ENCODE measurements at places on chromosomes 2 and 18. TPM values are rescaled to one million over a fixed set of nuclear protein-coding genes. Genes with fewer than 3 reads are reported as not detected.

The GPR45 gene
- not detected for polyA plus RNA-seq

GRCh38 chr18:45652303-45653080 lies 37.2 kb downstream of the SLC14A2 start:
- no peak for DNase-seq

GRCh38 chr2:60595953-60596352 lies 42.5 kb upstream of the BCL11A start:
- no peak for DNase-seq

DNA sequence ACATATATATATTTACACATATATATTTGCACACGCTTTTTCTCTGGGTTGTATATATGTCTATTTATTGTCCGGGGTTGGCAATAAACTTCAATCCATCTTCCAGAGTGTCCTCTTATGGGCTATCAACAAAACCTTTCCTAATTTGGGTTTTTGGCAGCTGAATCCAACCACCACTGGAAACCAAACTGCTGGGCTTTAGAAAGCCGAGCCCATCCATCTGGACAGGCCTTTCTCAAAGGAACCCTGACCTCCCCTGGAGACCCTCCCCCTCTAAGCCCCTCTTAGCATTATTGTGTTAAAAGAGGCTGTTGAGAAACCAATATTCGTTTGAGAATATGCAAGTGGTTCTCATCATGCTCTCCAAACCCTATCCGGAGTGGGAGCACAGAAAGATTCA lies 153.6 kb downstream of the NRP2 start:
- no peak for DNase-seq

- DNase-seq = no peak
These were observed 18.8 kb downstream of the TMEM18 start for GRCh38 chr2:658426-658825.

DNA sequence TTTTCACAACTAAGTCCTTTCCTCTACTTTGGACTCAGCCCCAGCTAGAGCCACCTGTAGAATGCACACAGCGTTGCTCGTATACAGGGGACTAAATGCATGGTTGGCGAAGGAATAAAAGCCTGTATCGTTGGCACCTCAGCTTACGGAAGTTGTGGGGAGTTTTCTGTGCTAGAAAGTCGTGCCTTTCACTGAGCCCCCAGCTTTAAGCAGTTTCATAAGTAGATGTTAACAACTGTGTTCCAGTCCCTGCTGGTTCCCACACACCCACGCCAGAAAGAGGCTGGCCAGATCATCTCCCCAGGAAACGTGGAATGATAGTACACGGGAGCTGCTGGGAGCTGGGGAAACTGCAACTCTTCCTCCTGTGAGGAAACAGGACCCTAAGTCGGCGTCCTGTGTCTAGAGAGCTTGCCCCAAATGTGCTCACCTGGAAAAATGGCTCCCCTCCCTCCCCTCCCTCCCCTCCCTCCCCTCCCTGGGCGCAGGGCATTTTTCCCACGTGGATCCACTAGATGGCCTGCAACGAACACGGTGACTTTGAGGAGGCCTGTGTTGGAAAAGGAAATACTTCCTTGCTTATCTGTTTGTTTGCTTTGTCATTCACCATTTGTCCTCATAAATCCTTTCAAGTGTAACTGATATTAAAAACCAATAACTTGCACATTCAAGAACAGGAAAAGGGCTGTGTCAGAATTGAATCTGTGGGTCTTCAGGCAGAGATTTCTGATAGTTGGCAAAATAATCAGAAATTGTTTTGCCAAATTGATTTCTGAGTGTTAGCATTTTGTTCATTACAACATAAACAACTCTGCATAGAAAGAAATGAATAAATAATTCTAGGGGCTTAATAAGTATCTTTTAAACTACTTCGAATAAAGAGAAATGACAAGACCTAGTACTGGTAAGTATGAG lies 43.9 kb upstream of the RFX8 start:
- no peak for DNase-seq

GRCh38 chr18:62386601-62387000 lies 61.5 kb downstream of the TNFRSF11A start:
- DNase-seq = no peak

GRCh38 chr2:10773821-10774341 lies 38.7 kb downstream of the PDIA6 start:
- DNase-seq = no peak

- no peak for DNase-seq
These were observed 154.1 kb upstream of the ZNF804A start for GRCh38 chr2:184444217-184444616.

The RAMP1 gene
- polyA plus RNA-seq = 10.8 TPM

DNA sequence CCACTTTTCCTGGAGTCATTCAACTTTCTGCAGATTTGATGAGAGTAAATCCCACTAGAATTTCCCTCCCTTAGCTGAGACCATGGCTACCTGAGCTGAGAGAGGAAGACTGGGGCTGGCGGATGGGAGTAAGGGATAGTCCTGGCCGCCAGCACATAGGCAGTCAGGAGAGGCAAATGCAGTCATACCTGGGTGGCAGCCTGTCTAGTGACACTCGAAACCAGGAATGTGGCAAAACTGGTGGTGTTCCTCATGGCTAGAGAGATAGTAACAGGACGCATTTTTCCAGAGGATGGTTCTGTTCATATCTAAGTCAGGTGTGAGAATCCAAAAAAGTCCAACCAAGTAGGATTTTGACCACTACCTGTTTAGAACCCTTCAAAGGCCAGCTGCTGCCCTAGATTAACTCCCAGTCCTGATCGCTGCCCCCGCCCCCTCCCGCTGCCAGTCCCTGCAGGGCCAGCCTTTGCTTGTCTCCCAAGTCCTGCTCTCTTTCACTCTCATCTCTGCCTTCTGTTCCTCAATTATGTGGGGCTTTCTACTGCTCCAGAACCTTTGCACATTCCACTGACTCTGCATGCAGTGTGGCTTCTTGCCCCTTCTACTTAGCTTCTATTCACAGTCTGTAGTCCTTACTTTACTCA lies 17.4 kb upstream of the SCG2 start:
- no peak for DNase-seq

The ITSN2 gene
- polyA plus RNA-seq = 20.4 TPM

The KLHL30 gene
- polyA plus RNA-seq = 0.29 TPM

DNA sequence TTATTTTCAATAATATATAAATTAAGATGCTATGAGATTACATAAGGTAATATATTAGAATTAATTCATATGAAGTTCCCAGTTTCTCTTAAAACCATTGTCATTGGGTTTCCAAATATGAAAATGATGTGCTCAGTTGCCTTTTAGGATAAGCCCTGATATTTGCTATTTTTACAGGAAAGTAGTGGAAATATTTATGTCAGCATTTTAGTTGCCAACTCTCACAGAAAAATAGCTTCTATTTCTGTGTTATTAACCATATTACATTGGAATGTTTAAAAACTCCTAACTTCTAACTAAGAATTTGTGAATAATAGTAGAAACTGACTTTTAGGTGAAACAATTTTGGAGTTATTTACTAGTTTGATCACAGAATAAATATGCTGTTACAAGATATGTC lies 74.0 kb downstream of the TMX3 start:
- no peak for DNase-seq

GRCh38 chr18:58337686-58338085 lies 291.2 kb downstream of the ALPK2 start:
- no peak for DNase-seq

The VWC2L gene
- not detected for polyA plus RNA-seq

The WDR43 gene
- polyA plus RNA-seq = 32.8 TPM

GRCh38 chr2:24050041-24050979 lies 769 bp downstream of the FKBP1B start:
- no peak for DNase-seq

The ANKRD23 gene
- 1.4 TPM for polyA plus RNA-seq

The CAVIN2 gene
- polyA plus RNA-seq = 3.1 TPM

DNA sequence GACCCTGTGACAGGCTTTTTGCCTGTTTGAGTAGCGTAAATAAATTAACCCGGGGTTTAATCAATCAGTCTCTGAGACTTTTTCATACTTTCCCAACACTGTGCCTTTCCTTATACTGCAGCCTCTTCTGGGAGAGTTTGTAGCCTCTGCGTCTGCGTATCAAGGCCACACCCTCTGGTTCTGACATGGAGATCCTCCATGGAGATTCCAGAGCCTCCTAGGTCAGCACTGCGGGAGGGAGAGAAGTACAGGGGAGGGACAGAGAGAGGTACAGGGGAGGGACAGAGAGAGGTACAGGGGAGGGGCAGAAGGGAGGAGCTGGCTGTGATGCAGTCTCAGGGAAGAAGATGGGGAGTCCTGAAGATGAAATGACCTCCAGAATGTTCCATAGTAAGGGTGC lies 166.0 kb downstream of the ARL4C start:
- no peak for DNase-seq

GRCh38 chr2:191177751-191178736 lies 27.2 kb upstream of the STAT4 start:
- no peak for DNase-seq

DNA sequence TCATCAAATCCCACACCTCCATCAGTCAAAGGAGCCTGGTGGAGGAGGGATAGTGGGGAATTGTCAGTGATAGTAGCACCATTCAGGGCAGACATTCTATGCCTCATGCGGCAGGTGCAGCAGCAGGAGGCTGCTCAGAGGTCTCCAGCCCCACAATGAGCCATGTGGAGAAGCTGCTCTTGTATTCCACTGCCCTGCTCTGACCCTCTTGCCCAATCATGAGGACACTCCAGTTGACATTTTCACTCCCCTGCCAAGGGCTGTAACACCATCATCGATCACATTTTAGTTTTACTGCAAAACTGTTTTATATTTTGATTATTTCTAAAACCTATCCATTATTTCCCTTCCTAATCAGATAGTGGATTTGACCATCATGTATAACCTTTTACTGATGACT lies 487.6 kb upstream of the KLHL29 start:
- no peak for DNase-seq

The REG3G gene
- not detected for polyA plus RNA-seq

The GTF2A1L gene
- not detected for polyA plus RNA-seq

GRCh38 chr2:67416136-67416535 lies 19.0 kb downstream of the ETAA1 start:
- DNase-seq = no peak

The NCKAP5 gene
- polyA plus RNA-seq = 2.1 TPM

DNA sequence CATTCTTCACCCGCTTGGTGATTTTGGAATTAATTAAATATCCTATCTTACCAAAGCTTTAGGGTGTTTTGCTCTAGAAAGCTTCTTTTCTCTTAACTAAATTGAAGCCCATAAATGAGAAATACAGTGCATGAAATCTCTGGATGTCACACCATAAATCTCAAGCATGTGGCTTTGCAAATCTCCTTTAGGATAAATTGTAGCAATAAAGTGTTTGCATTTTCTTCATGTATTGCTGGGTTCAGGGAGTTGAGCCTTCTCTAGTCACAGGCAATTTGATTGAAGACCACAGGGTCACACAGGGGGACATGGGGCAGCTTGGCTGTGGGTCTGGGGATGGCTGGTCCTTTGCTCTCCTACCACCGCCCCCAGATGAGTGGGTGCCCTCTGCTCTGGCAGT lies 364.2 kb downstream of the CLIP4 start:
- DNase-seq = no peak

GRCh38 chr2:152497481-152498052 lies 162.6 kb downstream of the FMNL2 start:
- DNase-seq = no peak

GRCh38 chr18:75658330-75658729 lies 230.8 kb upstream of the SMIM21 start:
- no peak for DNase-seq

The CLEC4F gene
- not detected for polyA plus RNA-seq

- DNase-seq = no peak
These were observed 158.0 kb downstream of the CSRNP3 start for GRCh38 chr2:165627470-165627869.

- no peak for DNase-seq
These were observed 64.3 kb downstream of the HNMT start for GRCh38 chr2:138028538-138028937.

DNA sequence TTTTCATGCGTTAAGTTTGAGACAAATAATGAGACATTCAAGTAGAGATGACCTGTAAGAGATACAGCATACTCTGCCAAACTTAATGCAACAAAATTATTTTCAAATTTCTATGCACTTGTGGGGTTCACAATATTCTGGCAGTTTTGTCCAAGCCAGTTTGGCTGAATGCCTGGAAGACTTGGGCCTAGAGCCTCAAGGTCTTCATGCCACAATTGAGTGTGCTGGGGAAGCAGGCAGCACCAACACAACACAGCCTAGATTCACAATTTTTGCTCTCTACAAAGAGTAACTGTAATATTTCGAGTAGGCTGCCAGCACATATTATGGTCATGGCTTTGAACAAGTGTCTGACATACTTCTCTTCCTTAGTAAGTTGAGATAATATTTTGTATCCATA lies 461.4 kb upstream of the SPHKAP start:
- DNase-seq = no peak

Data from BJ (cell line).